HEK293T (cell line): ENCODE measurements at places on chromosomes 7 and 10.

DNA sequence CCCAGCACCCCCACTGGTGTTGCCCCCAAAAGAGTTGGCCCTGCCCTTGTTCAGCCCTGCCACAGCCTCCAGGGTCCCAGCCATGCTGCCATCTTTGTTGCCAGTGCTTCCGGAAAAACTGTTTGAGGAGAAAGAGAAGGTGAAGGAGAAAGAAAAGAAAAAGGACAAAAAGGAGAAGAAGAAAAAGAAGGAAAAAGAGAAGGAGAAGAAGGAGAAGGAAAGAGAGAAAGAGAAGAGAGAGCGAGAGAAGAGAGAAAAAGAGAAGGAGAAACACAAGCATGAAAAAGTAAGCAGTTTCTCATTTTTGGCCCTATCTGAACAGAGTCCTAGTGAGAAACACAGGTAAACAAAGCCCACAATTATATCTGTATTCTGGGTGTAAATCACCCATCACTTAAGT, 89.0 kb upstream of the GATA3 start:
- no peak for DNase-seq

DNA sequence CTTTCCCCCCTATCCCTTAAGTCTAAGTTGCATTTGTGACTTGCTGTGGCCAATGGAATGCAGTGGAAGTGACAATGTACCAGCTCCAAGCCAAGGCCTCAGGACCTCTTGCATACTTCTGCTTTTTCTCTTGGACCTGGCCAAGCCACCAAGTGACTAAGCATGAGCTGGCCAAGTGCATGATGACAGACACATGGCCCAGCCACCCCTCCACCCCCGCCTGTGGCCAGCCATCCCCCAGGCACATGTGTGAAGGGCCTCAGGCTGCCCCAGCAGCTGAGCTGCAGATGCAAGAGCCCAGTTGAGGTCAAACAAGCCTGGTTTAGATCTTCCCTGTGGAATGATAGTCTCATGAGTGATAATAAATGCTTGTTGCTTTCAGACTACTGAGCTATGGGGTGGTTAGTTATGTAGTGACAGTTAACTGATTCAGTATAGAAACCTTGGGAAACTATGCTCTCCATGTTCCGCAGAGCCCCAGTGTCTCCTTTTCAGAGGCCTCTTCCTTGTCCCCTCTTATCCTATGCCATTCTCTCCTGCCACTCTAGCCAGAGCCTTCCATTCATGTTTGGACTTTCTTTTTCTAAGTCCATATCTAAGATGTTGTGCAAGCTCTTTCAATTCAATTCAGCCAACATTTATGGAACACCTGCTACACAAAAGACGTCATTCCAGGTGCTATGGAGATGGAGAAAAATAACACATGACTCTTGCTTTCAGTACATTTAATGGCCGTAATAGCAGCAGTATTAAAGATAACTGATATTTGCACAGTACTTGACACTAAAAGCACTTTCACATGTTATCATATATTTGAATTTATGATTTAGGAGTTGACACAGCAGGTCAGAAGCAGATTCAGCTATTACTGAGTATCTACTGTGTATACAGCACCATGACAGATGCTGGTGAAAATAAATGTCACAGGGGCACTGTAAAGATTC, 55.5 kb upstream of the LOXL4 start:
- DNase-seq, result no peak

DNA sequence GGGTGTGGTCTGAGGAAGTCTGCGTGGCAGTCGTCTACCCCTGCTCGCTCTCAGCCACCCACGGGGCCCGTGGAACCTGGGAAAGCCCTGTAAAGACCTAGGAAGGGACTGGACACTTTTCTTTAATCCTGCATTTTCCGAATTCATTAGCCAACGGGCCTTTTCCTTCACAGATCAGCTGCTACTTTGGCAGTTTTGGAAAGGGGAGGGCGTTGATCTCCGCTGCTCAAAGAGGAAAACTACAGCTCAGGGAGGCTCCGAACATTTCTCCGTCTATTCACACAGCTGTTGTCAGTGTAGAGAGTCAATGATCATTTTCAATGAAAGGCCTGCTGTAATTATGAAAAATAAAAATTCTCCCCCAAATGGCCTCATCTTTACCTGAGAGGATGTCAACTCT, 450.1 kb upstream of the MKI67 start:
- DNase-seq, result no peak

- DNase-seq, result no peak
These were observed at the start of gene HKDC1 for GRCh38 chr10:69220041-69220451. Gene HKDC1, plus strand, starts transcription at chr10:69220332. Its CDS starts 104 bp downstream, at chr10:69220436.

GRCh38 chr10:44961931-44962750, 2.5 kb downstream of the RASSF4 start:
- DNase-seq, result no peak

GRCh38 chr10:29408847-29409240, 120.0 kb downstream of the LYZL1 start:
- no peak for DNase-seq

GRCh38 chr10:110850099-110850498, 21.6 kb upstream of the PDCD4 start:
- DNase-seq, result no peak

- DNase-seq, result no peak
These were observed 42.8 kb downstream of the PDGFA start for GRCh38 chr7:476736-477360.

DNA sequence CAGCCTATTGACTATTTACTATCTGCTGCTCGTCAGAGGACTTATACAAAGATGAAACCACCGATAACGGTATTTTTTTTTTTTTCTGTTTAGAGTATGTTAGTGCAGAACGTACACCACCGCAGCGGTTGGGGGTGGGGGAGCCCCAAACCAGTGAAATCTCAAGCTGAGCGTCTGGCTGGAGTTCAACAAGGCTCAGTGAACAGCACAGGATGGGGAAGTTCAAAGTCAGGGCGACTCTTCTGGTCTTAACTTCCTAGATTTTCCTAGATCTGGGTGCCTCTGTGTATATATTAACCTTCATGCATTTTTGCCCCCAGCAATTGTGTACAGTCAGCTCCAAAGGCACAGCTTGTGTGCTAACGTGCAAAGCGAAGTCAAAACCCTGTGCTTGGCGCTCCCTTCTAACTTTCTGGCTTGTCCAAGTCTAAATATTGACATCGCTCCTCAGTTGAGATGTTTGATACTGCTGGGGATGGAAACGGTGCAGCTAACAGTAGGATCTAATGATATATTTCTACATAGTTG, 1.1 kb downstream of the RHOBTB1 start:
- DNase-seq, result no peak
